ENCODE measurements at places on chromosomes 7 and 10. TPM values are rescaled to one million over a fixed set of nuclear protein-coding genes. Genes with fewer than 3 reads are reported as not detected.

- no peaks in the 10 kb centered on the region for H3K27me3 ChIP-seq
- no peak overlapping the region for H3K27ac ChIP-seq
- no peak for DNase-seq
- no peaks in the 10 kb centered on the region for H3K36me3 ChIP-seq
- H3K4me1 ChIP-seq = no peaks in the 10 kb centered on the region
Observed at GRCh38 chr10:81498011-81498551, 376.9 kb upstream of the NRG3 start.

GRCh38 chr7:116431787-116432526 lies 67.6 kb upstream of the CAV2 start:
- no peak for DNase-seq
- no peaks in the 10 kb centered on the region for H3K36me3 ChIP-seq
- H3K27ac ChIP-seq = no peak overlapping the region
- H3K4me1 ChIP-seq = no peaks in the 10 kb centered on the region
- H3K27me3 ChIP-seq = peaks cover 6% of the 10 kb centered on the region
- no peak overlapping the region for H3K4me3 ChIP-seq

DNA sequence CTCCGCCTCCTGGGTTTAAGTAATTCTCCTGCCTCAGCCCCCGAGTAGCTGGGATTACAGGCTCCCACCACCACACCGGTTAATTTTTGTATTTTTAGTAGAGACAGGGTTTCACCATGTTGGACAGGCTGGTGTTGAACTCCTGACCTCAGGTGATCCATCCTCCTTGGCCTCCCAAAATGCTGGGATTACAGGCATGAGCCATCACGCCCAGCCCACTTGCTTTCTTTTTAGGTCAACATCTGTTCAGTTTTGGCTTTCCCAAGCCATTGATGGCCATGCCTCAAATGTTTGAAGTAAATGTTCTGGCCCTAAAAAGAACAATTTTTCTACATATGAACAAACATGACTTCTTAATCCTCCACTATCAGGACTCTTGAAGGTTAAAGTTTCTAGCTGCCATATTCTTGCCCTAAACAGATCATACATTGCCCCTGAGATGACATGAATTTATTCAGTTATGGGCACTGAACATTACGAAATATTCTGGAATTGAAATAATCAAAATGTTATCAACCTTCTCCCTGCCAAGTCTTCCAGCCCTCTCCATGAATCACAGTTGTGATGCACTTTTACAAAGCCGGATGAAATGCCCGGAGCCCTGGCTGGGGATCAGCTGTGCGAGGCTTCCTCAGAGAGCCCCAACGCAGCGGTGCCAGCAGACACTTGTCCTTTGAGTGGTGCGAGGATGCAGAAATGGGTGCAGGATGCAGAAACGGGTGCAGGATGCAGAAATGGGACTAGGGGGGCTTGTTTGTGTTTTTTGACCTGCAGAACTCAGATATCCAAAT lies 2.9 kb downstream of the MRLN start:
- no peak overlapping the region for H3K4me3 ChIP-seq
- no peak for DNase-seq
- no peaks in the 10 kb centered on the region for H3K4me1 ChIP-seq
- no peaks in the 10 kb centered on the region for H3K36me3 ChIP-seq

The SFXN3 gene
- total RNA-seq = 95.0 TPM
